Stimulated activated CD4-positive, alpha-beta T cell treated with anti-CD3 and anti-CD28 coated beads, Interleukin-15, amount 100 ng/mL, for 24 hours (primary cell): ENCODE measurements at places on chromosomes 7 and 10.

DNA sequence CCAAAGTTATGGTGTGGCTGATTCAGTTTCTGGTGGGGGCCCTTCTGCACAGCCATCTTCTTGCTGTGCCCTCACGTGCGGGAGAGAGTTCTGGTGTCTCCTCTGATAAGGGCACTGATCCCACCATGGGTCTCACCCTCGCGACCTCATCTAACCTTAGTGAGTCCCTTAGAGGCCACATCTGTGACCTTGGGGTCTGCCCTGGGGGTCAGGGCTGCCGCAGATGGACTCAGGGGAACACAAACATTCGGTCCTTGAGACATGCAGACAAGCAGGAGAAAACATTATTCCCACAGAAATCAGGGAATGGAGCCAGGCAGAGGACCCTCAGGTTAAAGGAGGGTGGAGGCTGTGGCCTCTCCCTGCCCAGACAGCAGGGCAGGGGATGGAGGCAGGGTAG, 177.9 kb downstream of the DNAJB6 start:
- DNase-seq: no peak

DNA sequence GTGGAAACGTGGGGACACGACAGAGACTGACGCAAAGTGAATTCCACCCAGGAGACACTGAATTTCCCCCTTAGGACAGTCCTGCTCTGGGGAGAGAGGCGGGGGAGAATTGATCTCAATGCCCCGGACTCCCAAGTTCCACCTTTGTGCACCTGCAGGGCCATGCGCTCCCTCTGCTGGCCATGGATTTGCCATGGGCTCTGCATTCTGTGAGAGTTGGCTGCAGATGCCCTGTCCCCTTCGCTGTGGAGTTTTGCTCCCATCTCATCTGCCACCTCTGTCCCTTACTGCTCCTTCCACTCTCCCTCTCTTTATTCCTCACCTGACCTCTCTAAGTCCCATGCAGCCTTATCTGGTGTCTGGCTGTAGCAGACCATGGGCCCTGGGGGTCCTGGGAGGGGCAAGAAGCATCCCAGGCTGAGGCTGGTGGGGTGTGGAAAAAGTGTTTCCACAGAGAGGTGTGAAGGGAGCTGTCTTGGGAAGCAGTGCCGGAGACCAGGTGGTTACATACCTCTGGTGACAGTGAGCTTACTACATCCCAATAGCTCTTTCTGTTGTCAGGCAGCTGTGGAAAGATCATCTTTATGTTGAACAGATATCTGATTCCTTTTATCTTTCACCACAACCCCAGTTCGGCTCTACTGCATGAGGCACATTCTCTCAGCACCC, 14.3 kb downstream of the GHRHR start:
- peak; percentile 25 for DNase-seq

- no peak for DNase-seq
Measured at GRCh38 chr10:131249238-131249954, 62.1 kb downstream of the TCERG1L start.

DNA sequence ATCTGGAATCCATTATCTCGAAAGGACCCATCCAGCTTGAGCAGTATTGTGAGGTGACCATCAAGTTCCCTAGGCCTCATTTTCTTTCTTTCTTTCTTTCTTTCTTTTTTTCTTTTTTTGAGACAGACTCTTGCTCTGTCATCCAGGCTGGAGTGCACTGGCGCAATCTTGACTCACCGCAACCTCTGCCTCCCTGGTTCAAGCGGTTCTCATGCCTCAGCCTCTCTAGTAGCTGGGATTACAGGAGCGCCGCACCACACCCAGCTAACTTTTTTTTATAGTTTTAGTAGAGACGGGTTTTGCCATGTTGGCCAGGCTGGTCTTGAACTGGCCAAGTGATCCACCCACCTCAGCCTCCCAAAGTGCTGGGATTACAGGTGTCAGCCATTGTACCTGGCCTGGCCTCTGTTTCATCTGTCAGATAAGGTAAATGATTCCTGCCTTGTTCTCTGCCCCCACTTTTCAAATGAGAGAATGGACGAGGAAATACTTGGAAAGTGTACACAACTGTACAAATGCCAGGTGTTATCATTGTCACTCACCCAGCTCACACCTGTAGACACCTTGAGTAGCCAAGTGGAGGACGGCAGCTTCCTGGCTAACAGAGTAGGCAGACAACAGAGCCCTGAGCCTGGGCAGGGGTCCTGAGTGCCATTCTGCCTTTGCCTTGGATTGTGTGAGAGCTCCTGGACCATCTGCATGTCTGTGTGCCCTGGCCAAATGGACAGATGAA, 54.1 kb downstream of the HK1 start:
- DNase-seq: no peak

GRCh38 chr10:133039107-133039802, 48.5 kb upstream of the ADGRA1 start:
- DNase-seq: no peak

DNA sequence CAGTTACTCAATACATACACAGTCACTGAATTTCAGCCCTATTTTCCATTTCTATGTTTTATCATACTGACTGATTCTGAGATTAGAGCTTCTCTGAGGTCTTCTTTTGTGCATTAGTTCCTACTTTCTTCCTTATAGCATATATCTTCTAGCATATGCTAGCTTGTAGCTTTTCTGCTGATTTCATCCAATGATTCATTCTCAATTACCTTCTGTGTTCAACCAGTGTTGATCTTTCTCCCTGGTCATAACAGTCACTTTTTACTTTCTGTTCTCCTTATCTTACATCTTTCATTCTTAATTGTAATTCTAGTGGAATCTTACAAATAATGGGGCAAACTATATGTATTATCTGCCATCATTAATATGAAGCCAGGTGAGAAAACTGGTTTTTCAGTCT, 159.5 kb upstream of the HGF start:
- no peak for DNase-seq

DNA sequence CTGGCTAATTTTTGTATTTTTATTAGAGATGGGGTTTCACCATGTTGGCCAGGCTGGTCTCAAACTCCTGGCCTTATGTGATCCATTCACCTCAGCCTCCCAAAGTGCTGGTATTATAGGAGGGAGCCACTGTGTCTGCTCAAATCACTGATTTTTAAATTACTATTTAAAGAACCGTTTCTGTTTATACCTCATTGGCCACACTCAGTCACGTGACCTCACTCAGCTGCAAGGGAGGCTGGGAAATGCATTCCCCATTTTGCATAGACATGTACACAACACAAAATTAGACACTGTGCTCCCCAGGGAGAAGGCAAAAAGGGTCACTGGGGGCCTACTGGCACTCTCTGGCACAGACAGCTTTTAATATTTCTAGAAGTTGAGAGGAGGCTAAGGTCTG, 13.6 kb upstream of the CALU start:
- DNase-seq: no peak

- no peak for DNase-seq
Measured at GRCh38 chr10:104336821-104337467, 1.3 kb downstream of the ITPRIP start.

DNA sequence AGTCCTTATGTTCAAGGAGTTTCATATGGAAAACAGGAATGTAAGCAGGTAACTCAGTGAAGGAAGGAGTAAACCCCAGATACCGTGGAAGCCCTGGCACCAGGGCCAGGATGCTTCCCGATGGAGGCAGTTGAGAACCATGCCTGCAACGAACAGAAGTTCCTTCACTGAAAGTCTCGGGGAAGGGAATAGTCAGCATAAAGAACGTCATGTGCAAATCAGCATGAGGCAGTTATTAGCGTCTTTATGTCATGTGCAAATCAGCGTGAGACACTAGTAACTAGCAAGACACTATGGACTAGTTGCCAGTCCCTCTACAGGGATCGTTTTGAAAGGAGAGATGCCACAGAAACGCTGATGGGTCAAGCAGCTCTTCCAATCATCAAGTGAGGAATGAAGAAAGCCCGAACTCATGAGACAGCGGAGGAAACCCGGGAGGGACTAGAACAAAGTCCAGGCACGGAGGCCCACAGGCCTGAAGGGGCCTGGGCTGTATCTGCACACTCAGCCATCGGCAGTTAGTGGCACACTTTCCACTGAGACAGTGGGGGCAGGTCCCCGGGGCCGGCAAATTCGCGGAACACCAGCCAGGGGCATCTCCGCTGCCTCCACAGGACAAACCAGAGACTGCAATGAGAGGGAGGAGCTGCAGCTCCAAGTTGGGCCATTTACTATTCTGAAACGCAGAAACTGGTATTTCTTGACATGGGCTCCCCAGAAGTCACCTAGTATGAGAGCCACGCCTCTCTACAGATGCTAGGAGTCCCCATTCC, 109.6 kb downstream of the SFMBT2 start:
- no peak for DNase-seq

- DNase-seq: no peak
Measured at GRCh38 chr10:97297556-97298222, 5.3 kb upstream of the ARHGAP19 start.

DNA sequence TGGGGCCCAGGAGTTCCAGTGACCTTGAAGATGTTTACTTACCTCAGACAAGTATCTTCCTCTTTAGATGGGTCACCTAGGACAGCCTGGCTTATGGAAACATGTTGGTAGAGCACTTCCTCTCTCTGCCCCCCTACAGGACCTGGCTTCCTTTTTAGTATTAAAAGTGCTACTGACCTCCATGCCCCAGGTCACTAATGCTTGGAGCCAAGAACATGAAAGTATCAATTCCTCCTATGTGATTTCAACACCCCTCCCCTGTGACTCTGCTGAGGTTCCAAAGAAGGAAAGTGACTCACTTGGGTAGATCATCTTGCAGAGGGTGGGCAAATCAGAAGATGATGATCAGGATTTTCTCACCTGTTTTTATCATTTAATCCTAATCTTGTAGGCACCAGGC, 125.3 kb upstream of the CCDC6 start:
- no peak for DNase-seq

DNA sequence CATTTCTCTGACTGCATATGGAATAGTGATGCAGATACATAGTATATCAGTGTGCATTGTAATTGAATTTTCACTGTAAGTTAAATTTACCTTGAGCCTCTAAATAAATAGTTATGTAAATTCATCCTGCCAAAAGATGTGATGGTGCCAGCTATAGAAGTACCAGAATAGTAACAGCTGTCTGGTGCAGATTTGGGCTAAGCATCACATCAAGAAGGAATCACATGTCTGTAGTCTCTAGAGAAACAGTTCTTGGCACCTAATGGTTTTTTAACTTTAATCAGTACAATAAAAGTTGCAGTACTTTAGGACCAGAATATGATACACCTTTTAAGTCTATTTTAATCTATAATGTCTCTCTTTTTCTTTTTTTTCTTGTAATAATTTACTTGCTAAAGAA, 17.4 kb downstream of the PLEKHA1 start:
- no peak for DNase-seq

GRCh38 chr7:11760372-11760771, 71.6 kb downstream of the THSD7A start:
- DNase-seq: no peak

DNA sequence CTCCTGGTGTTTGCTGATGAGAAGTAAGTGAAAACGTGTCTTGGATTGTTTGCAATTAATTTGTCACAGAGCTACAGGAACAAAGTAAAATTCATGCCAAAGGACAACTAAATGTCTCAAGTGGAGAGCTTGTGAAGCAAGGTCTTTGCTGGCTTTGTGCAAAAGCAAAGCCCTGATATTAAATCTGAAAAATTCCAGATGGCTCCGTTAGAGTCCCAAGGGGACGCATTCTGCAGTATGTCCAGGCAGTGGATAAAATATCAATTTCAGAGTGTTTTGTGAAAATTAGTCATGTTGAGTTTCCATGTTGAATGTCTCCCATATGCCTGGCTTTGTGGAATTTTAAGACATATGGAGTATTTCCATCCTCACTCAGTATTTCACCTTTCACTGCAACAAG, 102.5 kb upstream of the PTN start:
- DNase-seq: no peak

DNA sequence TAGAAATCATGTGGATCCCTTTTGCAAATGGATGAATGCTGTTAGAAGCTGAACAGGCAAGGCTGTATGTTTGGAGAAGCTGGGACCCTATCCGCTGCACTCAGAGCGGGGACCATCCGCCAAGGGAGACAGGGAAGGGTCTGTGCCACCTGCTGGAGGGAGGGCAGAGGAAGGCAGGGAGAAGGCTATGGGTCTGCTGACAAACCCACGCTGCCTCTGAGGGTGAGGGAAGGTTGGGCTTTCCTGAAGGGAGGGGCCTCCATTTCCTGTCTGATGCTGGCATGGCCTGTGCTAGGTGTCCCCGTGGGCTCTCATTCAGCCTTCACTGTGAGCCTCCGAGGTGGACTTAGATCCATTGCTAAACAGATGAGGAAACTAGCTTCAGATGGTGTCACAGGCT, 5.3 kb upstream of the CRHR2 start:
- no peak for DNase-seq

DNA sequence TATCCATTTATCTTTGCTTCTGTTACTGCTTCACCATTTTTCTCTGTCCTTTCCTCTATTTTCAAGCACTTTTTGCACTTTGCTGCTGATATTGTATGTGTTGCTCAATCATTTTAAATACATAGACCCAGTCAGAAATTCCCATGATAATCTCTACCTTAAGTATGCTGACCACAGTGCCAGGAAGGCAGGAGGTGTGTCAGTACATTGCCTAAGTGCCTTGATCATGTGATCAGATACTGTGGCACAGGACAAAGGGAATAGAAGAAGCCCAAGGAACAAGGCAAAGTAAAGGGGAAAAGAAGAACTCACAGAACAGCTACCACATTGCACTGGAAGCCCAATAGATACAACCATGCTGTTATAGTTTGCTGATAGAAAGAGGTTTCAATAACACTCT, 53.7 kb upstream of the CD36 start:
- DNase-seq: no peak

- DNase-seq: no peak
Measured at GRCh38 chr7:44057849-44058758, 7.3 kb downstream of the PGAM2 start.

GRCh38 chr10:29386342-29386999, 97.6 kb downstream of the LYZL1 start:
- DNase-seq: peak; percentile 16

- no peak for DNase-seq
Measured at GRCh38 chr10:125186431-125187170, 26.2 kb upstream of the CTBP2 start.

DNA sequence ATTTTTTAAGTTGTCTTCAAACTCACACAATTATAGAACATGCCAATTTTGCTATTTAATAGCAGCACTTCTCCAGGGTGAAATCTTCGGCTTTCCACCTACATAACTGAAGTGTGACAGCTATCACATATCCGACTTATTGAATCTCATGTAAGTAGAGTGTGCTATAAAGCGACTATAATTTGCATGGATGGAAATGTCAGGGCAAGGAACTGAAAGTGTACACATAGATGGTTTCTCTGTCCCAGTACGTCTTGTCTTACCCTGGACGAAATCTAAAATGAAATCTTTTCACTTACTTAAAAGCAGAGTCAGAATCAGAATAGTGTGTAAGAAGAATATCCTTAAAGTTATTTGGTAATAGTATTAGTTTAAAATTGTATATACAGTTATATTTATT, 132.3 kb downstream of the THSD7A start:
- DNase-seq: no peak

- no peak for DNase-seq
Measured at GRCh38 chr7:53446170-53446569, 410.7 kb downstream of the POM121L12 start.

DNA sequence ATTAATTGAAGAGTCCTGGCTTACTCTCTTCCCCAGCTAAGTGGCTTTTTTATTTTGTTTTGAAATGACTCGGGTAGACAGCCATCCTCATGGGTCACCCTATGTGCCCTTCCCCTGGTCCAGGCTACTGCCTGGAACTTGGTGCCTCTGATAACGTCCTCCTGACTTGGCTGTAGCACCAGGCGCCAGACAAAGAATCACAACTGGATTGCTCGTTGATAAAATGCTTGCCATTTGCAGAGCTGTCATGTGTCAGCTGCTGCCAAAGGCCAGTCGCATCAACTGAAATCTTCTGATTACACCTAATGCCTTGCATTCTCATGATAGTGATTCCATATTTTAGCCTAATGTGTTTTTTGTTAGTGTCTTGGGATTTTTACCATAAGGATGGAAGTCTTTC, 27.4 kb upstream of the ABLIM1 start:
- no peak for DNase-seq
